ENCODE measurements at places on chromosomes 11 and 22. TPM values are rescaled to one million over a fixed set of nuclear protein-coding genes. Genes with fewer than 3 reads are reported as not detected.

Gene KCNK4
- total RNA-seq = not detected

Gene ME3
- total RNA-seq = 14.3 TPM

Gene FOLH1
- total RNA-seq = 1.4 TPM

Gene C11orf16
- total RNA-seq = not detected

Gene FAM227A
- 1.7 TPM for total RNA-seq

Gene TEX54
- total RNA-seq = not detected

Gene PAX6
- total RNA-seq = not detected

Gene BID
- total RNA-seq = 22.8 TPM

Gene SLC35F2
- 5.2 TPM for total RNA-seq

Gene TMEM80
- total RNA-seq = 17.1 TPM

Gene DESI1
- 22.3 TPM for total RNA-seq

Gene OR52I1
- total RNA-seq = not detected

Gene PARVG
- not detected for total RNA-seq

Gene C11orf65
- 0.33 TPM for total RNA-seq

Gene SLC1A2
- under 0.01 TPM for total RNA-seq

Gene PNPLA5
- total RNA-seq = not detected
